HEK293T (cell line): ENCODE measurements at places on chromosomes 7 and 10.

DNA sequence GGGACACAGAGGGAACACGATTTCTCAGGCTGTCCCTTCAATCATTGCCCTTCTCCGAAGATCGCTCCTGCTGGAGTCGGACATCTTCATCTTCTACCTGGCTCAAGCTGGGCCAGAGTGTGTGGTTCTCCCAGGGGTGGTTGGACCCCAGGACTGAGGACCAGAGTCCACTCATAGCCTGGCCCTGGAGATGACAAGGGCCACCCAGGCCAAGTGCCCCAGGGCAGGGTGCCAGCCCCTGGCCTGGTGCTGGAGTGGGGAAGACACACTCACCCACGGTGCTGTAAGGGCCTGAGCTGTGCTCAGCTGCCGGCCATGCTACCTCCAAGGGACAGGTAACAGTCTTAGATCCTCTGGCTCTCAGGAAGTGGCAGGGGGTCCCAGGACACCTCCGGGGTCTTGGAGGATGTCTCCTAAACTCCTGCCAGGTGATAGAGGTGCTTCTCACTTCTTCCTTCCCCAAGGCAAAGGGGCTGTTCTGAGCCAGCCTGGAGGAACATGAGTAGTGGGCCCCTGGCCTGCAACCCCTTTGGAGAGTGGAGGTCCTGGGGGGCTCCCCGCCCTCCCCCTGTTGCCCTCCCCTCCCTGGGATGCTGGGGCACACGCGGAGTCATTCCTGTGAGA lies 23.3 kb downstream of the TBATA start:
- no peak for DNase-seq

GRCh38 chr10:69287181-69287580 lies 8.9 kb downstream of the HK1 start:
- DNase-seq, result no peak

DNA sequence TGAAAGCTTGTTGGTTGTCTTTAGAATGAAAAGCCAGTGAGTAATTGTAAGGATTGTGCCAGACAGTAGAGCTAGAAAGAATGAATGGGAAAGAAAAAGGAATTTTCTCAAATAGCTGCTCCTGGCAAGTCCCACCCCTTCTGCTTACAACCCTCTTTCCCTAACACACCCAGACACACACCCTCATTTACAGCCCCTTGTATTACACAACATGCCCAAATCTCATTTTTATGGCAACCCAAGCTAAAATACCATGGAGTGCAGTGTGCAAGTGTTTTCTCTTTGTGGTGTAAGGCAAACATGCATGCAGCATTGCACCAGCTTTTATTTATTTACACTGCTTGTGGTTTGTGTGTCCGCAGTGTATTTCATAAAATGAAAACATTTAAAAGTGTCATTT lies 1.5 kb downstream of the PRKAR2B start:
- peak; percentile 9 for DNase-seq

DNA sequence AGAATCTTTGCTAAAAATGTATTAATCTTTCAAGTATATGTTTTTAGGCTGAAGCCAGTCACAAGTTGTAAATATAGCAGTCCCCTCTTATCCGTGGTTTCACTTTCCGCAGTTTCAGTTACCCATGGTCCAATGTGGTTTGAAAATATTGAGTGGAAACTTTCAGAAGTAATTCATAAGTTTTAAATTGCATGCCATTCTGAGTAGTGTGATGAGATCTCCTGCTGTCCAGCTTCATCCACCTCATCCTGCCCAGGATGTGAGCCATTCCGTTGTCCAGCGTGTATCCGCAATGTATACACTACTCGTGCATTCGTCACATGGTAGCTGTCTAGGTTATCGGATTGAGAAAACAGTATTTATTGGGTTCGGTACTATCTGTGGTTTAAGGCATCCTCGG lies 12.2 kb downstream of the PDCD4 start:
- no peak for DNase-seq

- no peak for DNase-seq
These were observed 68.1 kb downstream of the RNF216 start for GRCh38 chr7:5713124-5713912.

DNA sequence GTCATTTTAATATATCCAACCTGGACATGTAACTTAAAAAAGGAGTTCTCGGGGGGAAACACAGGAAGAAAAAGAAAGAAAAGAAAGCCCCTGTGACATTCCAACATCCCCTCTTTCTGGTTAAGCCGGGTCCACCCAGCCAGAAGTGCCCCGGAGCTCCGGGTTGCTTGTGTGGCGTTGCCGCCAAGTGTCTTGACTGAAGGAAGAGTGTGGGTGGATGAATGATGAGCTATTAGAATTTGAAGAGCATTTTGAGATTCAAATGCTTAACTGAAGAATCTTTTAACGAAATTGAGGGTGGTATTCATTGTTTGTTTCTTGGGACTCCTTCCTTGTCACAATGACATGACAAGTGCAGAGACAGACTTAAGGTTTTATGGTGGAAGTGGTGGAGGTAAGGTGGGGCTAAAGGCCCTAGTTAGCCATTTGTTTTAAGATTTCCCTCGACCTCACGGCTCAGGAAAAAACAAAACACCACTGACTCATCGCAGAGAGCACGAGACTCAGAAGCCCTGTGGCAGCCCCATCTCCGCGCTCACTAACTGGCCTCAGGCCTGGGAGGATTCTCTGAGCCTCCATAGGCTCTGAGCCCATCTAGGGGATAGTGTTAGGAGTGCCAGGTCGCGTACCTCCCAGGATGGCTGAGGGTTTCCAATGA lies 1.8 kb upstream of the GLI3 start:
- DNase-seq, result peak; percentile 28

DNA sequence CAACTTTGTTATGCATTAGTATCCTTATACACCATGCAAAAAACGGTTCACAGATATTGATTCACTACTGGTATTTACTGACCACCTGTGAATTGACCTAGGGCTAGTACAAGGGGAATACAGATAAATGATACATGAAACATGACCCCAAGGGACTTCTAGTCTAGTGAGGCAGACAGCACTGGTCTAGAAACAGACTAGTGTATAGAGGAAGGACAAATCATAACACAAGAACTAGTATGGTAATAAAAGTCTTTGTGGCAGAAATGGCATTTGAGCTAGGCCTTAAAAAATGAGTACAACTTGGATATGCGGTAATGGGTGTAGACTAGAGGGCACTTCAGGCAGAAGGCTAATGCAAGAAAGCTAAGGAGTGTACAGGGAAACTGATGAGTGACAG lies 86.6 kb downstream of the SLC25A13 start:
- no peak for DNase-seq

DNA sequence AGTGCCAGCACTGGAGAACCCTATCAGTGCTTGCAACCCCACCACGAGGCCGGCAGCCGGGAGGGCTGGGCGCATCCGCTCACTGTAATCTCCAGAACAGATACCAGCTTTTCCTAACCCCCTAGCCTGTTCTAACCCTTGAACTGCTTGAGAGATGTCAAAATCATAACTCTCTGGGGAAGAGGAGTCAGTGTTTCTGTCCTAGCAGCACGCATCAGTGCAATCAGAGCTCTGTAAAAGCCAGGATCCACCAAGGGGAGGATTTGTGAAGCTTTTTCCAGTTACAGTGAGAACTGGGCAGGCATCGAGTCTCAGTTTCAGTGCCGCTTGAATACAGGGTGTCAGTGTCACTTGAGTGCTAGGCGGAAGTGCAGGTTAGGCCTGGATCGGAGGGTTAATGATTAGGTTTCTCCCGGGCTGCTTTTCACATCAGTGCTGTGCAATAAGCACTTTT lies 104.5 kb upstream of the INSYN2A start:
- no peak for DNase-seq

GRCh38 chr7:35362341-35362740 lies 108.4 kb upstream of the TBX20 start:
- no peak for DNase-seq

GRCh38 chr7:44148166-44148565 lies 7.0 kb upstream of the MYL7 start:
- no peak for DNase-seq

- no peak for DNase-seq
These were observed 16.1 kb downstream of the DOCK4 start for GRCh38 chr7:112190120-112190519.

DNA sequence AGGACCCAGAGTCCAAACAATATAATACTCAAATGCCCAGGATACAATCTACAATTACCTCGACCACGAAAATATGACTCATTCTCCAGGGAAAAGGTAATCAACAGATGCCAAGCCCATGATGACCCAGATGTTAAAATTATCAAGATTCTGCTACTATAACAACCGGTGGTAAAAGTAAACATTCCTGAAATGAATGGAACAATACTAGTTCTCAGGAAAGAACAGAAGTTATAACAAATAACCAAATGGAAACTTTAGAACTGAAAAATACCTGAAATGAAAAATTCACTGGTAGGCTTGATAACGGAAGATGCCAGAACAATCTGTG lies 34.1 kb upstream of the GUSB start:
- DNase-seq, result no peak
